Stimulated activated CD8-positive, alpha-beta memory T cell treated with anti-CD3 and anti-CD28 coated beads, Interleukin-15, amount 100 ng/mL, for 24 hours (primary cell): ENCODE measurements at places on chromosomes 7 and 10.

DNA sequence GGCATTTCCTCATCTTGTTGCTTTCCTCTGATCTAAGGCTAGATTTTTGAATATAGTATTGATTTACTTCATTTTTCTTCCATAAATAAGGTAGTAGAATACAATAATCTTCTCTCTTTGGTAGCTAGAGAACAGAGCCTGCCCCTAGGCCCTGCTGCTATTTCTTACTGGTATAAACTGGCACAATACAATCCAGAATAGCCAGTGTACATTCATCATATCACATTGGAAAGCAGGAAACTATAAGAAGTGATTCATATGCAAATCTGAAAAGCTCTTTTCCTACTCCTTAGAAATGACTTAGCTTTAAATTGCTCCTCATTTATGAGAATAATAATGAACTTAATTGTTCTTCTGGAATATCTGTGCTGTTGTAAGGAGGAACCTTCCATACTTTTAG lies 100.2 kb downstream of the KCND2 start:
- no peak for DNase-seq

DNA sequence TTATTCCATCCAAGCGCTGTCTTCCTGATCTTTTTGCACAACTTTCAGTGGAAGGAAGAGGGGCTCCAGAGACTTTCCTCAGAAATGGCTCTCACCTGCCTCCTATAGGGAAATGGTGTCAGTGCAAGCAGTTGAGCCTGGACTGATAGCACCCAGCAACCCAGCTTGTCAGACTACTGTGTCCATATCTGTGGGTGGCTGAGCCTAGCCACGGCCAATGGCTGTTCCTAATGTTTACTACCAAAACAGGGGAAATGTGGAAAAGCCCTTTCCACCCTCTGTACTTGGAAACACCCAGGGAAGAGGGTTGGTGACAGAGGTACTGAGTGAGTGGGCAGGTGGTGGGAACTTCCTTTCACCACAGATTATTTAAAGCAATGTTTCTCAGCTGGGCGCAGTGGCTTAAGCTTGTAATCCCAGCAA lies 4.3 kb upstream of the YKT6 start:
- no peak for DNase-seq

DNA sequence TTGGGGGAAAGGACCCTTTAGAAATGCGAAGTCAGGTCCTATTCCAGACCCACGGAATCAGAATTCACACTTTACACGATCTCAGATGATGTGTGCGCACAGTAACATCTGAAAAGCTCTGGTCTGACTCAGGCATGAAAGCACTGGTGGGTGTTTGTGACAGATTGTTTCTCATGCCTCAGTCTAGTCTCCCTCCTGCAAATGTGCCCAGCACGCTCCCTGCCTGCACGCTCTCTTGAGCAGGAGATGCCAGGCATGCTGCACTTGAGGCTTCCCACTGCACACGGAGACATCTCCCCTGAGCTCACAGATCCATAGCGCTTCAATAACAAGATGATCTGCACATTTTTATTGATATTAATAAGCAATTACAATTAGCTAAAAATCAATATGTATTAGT lies 23.6 kb upstream of the ZNF37A start:
- DNase-seq, result no peak

- no peak for DNase-seq
These were observed 35.4 kb upstream of the PODXL start for GRCh38 chr7:131591687-131592319.

DNA sequence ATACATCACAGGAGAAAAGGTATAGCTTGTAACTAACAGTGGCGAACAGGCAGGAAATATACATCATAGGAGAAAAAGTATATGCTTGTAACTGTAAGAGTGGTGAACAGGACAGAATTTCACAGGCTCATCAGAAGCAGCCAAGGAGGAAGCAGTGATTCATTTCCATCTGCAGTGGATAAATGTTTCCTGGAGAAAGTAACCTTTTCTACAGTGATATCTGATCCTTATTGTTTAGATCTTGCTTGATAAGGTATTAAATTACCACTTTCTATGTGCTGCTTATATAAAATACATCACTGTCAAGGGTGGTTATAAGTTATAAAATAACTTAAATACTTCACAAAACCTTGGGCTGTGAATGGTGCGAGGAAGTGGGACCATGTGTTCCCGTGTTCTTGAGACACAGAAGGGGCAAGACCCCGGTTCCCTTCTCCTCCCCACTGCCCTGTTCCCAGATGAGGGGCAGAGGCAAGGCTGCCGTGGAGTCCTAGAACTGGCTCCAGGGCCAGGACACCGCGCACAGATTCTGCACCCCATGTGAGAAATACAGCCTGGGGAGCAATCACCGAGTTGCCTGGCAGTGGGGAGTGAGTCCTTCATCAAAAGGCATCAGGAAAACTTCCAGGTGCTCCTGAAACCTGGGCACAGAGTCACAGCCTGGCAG lies 135.2 kb downstream of the DIP2C start:
- no peak for DNase-seq

DNA sequence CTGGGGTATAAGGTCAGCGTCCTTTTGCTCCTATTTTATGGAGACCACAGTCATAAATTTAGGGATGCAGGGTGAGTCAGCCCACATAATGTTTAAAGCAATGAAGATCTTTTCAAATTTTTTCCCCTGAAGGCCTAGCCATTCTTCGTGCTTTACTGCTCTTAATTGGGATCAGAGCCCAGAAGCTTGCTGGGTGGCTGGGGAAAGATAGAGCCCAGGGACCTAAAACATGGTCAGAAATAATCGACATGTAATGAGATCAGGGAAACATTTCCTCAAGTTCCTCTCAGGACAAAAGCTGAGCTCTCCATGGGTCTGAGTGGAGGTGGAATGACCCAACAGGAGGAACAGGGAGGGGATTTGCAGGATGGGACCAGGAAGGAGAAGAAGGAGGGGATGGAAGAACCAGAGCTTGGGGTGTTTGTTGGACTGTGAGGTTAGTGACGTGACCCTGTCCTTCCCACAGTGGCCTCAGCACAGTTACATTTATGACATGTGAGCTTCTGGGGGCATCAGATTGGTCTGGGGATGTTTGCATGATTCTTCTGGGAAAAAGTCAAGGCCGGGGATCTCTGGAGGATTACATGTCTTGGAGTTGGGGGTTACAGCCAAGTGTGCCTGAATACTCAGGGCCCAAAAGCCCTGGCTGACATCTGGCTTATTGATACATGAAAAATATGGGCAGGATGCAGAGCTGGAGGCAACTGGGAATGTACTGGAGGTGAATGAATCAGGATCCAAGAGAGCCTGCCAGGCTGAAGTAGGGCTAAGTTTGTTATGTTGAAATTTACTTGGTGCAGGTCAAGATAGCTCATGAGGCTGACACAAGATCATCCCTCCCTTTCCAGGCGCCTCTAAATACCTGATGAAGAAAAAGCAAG lies 477.9 kb downstream of the RPS24 start:
- DNase-seq, result no peak

- no peak for DNase-seq
These were observed 53.0 kb upstream of the MAGI2 start for GRCh38 chr7:79506481-79506880.

- no peak for DNase-seq
These were observed 82.4 kb upstream of the RNF32 start for GRCh38 chr7:156558198-156558597.

DNA sequence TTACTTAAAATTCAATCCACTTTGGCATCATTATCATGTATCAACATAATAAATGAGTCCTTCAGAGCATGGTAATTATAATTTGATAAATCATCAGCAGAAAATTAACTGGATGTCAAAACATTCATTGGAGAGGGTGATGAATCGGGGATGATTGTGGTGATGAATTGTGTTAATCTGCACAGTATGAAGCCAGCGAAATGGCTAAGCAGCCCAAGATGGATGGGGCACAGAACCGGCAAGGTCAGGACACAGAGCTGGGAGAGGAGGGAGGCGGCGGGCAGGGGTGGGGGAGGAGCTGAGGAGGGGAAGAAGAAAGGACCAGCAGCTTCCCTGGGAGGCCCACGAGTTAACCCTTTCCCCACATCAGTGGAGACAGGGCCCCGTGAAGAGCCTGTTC lies 536.1 kb downstream of the LRMDA start:
- no peak for DNase-seq

- no peak for DNase-seq
These were observed 111.8 kb downstream of the JAZF1 start for GRCh38 chr7:28068811-28069216.
